Esophagus muscularis mucosa (tissue), 4 donors: ENCODE measurements at places on chromosomes 16 and 17. TPM values are rescaled to one million over a fixed set of nuclear protein-coding genes. Genes with fewer than 3 reads are reported as not detected.

The PIPOX gene
- 8.4 TPM for total RNA-seq

The CA7 gene
- not detected for total RNA-seq

The PSMD11 gene
- 59.1 TPM for total RNA-seq

The KLHL10 gene
- total RNA-seq = 2.7 TPM

The CHST4 gene
- 0.63 TPM for total RNA-seq

The CD300LB gene
- total RNA-seq = 0.83 TPM

The GPS1 gene
- 70.6 TPM for total RNA-seq

The ZNF821 gene
- 5.5 TPM for total RNA-seq

The ZNF207 gene
- 68.1 TPM for total RNA-seq

The ZG16 gene
- not detected for total RNA-seq

The SLX4 gene
- total RNA-seq = 4.5 TPM

The KCNH4 gene
- total RNA-seq = 0.17 TPM

The JPH3 gene
- total RNA-seq = 2.2 TPM

The GFOD2 gene
- 24.2 TPM for total RNA-seq

The GPR139 gene
- total RNA-seq = not detected

The CTRB1 gene
- total RNA-seq = not detected

The PDILT gene
- not detected for total RNA-seq

The KRT36 gene
- total RNA-seq = not detected

The RGS9 gene
- 35.3 TPM for total RNA-seq

The FOXN1 gene
- total RNA-seq = not detected

The DPEP3 gene
- not detected for total RNA-seq

The TBC1D3 gene
- total RNA-seq = not detected

The GSE1 gene
- 49.8 TPM for total RNA-seq

The NPIPA3 gene
- total RNA-seq = 0.83 TPM

The PSME3IP1 gene
- total RNA-seq = 59.6 TPM

The CORO1A gene
- total RNA-seq = 33.5 TPM

The CD300H gene
- total RNA-seq = not detected

The P2RX5 gene
- total RNA-seq = 1.2 TPM

The KCNJ16 gene
- 0.86 TPM for total RNA-seq

The GRAPL gene
- total RNA-seq = 2.1 TPM

The CHST5 gene
- total RNA-seq = not detected

The COPZ2 gene
- total RNA-seq = 73.9 TPM

The KRT26 gene
- not detected for total RNA-seq

The GNGT2 gene
- total RNA-seq = 0.97 TPM

The UBE2Z gene
- total RNA-seq = 76.4 TPM

The BCAR1 gene
- 67.1 TPM for total RNA-seq

The SNX20 gene
- 5.0 TPM for total RNA-seq

The KCNJ12 gene
- 1.2 TPM for total RNA-seq

The NPIPA7 gene
- 4.2 TPM for total RNA-seq
